ENCODE measurements at places on chromosomes 1 and 21.
A peak's percentile ranks its signal among the peaks of the same experiment; 100 is the strongest.

DNA sequence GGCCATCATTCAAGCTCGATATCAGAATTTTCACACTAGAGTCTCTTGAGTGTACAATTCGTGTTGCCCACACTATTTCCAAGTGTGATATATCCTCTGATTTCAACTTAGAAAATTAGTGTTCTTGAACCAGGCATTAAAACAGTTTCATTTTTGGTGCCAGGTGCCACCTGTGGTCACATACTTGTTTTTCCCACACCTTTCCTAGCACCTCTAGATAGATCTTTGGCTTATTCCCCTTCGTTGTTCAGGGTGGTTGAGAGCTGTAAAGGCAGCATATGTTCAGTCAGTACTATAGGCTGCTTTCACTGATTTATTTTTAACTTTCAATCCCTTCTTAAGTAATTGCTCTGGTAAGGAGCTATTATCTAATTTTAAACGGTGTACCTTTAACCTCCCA, 131.1 kb downstream of the NEK7 start:
- no peak for DNase-seq

DNA sequence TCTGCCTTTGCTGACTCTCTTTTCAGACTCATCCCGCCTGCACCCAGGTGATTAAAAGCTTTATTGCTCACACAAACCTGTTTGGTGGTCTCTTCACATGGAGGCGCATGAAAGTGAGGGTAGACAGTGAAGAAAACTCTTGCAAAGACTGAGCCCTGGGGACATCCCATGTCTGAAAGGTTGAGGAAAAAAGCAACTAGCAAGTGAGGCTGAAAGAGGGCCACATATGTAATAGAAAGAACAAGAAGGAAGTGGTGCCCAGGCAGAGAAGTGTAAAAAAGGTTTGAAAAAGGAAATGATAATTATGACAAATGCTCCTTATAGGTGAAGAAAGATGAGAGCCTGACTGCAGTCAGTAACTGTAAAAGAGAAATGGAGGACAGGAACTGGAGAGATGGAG, 115.9 kb upstream of the NEK7 start:
- DNase-seq, result no peak

DNA sequence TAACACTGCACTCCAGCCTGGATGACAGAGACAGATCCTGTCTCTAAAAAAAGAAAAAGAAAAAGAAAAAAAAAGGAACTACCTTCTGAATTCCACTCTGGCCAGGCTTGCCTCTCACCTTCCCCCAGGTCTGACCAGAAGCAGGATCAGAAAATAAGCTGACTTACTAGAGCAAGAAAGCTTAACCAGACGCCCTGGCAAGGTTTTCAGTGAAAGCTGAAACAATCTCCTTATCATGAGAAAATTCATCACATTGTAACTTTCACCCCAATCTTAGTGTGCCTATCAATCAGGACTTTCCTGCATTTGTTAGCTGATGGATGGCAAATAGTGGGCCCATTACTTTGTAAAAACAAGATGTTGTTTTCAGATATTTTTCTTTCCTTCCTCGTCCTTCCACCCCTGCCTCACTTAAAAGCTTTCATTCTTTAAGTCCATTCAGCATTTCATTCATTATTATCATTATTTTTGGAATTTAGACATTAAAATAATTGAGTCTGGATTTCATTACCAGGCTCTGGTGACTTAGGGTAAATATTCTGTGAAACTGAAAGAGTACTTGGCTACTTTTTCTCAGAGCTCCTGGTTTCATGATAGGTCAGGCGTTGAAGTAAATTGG, 96.5 kb upstream of the CD34 start:
- no peak for DNase-seq

GRCh38 chr1:162663589-162664106, 31.4 kb downstream of the DDR2 start:
- peak; percentile 95 for DNase-seq

- no peak for DNase-seq
These were observed 32.8 kb downstream of the ARID1A start for GRCh38 chr1:26728645-26729044.

- no peak for DNase-seq
These were observed 280.1 kb downstream of the HHAT start for GRCh38 chr1:210608767-210609166.

DNA sequence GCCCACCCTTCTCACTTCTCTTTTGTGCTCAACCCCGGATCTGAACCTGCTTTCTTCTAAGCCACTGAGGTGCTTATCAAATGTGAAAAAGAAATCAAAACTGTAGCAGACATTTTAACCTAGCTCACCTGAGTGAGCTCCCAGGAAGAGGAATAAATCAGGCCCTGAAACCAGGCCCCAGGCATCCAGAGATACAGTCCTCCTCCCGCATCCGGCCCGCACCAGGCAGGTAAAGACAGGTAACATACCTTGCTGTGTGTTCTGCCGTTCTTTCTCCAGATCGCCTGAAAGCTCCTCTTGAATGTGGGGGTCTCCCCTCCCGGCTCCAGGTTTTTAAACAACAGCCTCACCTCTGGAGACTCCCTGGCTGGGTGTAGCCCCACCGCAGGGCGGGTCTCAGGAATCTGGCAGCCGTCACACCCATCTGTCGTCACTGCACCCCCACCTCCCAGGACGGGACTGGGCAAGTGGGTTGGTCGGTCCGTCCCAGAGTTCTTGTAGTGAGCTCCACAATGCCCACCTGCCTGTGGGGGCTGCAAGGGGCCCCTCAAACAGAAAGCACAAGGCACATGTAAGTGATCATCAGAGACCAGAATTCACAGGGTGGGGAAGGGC, at the start of gene LAMB3:
TSS of gene LAMB3 (minus strand) at position 305 of the 615 bp plus-strand sequence. CDS start 1,481 bp downstream, outside the sequence.
- DNase-seq, result no peak

DNA sequence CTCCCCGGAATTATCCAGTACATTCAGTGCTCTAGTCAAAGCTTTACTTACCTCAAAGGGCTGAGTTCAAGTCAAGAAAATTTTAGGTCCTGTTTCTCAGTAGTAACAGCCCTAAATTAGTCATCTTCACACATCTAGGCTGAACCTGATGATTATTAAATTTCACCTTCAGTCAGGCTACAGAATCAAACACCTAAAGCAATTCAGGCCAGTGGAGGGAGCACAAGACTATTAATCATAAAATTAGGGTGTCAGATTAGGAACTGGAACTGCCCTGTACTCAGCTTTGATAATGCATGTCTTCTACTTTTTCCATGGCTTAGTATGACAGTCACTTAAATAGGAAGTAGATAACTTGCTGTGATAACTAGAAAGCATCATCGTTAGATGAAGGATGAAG, 28.4 kb upstream of the BCAS2 start:
- DNase-seq, result no peak

DNA sequence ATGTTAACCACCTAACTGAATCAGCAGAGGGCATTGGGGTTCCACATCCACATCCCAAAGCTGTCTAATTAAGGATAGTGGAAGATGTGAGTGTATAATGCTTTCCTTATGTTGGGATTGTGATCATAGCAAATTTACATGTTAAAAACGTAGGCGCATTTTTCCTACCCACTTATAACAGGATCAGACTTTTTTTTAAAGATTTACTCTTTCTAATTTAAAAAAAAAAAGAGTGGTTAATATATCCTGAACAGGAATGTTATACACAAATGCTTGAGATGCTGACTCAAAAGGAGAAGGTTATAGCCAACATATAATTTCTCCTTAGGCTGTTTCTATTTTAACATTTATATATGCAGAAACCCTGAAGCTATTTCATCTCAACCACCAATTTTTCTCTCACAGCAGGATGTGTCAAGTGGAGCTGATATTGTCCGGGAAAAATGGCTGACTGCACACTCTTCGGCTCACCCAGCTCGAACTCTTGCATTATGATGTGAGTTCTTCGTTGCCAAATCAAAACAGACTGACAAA, 40.3 kb downstream of the RGS5 start:
- peak; percentile 74 for DNase-seq

- peak; percentile 35 for DNase-seq
These were observed 4.5 kb upstream of the INKA2 start for GRCh38 chr1:111743679-111744101.

DNA sequence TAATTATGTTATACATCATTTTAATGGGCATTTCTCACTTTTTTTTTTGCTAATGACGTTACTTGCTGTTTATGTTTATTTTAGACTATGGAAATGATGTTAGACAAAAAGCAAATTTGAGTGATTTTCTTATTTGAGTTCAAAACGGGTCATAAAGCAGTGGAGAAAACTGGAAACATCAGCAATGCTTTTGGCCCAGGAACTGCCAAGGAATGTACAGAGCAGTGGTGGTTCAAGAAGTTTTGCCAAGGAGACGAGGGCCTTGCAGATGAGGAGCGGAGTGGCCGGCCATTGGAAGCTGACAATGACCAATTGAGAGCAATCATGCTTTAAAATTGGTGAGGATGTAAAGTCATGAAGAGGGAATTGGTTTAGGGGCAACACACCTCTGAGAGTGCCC, 32.1 kb upstream of the KCNE2 start:
- DNase-seq, result no peak

DNA sequence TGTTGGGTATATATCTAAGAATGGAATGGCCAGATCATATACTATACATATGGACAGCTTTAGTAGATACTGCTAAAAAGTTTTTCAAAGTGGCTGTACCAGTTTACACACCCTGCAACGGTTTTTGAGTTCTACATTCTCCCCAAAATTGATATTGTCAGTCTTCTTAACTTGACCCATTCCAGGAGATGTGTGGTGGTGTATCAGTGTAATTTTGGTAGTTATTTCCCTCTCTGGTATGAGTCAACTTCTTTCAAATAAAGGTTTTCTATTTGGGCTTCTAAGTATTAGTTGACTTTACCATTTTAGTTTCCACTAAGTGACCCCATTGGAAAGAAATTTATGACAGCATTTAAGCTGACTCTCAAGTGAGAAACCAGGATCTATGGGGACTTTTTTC, 29.2 kb downstream of the INKA2 start:
- no peak for DNase-seq

- no peak for DNase-seq
These were observed 18.7 kb downstream of the OSBPL9 start for GRCh38 chr1:51635615-51636014.

DNA sequence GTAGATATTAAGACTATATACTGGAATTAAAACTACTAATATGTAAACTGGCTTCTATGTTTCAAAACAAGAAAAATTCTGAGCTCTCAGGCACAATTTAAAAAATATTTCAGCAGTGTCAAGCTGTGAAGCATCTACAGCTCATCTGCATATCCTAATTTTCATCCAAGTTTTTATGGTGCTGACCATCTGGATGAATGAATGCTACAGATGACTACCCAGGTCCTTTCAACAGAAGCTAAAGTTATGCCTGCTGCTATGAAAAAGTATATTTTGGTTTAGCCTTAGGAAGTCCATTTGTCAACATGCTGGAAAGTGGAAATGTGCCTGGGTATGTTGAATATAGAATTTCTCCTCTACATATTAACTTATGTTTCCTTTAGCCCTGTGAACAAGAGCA, 206.9 kb downstream of the NEGR1 start:
- DNase-seq, result no peak

DNA sequence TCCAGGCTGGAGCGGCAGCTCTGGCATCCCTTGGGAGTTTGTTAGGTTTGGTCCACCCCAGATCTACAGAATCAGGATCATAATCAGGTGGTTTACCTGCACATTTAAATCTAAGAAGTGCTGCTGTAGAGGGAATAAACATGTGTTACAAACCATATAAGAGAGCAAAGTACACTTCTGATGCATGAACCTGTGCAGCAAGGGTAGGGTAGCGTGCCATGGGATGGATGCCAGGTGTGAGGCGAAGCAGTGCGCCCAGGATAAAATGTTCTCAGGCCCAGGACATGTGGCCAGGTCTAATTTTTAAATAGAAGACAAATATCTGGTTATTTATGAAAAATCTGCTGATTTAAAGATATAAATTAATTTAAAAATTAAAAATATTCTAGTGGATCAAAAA, 308.8 kb upstream of the USP24 start:
- no peak for DNase-seq

DNA sequence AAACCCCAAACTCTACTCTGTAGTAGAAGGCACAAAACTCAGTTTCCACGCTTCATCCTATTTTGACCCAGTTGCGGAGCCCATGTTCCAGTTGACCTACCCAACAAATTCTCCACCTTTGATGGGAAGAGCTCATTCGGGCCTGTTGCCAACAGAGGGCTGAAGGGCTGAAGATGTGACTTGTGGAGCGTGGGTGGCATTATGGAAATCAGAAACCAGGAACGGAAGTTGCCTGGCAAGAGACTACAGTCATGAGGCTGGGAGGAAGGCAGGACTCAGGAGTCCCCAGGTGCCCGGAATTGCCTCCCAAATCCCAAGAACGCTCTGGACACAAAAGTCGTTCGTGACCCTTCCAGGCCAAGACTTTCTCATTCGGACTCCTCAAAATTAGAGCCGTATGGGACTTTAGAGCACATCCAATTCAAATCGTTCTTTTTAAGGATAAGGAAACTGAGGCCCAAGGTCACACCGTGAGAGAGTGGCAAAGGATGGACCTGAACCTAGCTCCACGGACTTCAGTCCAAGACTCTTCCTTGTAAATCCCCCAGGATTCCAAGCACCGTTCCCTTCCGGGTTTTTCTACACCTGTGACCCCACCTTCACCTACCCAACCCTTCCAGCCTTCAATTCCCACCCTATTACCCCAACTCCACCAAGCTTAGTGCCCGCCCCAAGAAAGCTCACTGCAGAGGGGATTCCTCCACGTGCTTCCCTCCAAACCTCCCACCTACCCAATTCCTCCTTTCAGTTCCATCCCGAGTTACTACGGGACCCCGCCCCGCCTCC, 739 bp downstream of the SMG5 start:
- DNase-seq, result no peak

- no peak for DNase-seq
These were observed 7.7 kb downstream of the GALNT2 start for GRCh38 chr1:230074762-230075161.

DNA sequence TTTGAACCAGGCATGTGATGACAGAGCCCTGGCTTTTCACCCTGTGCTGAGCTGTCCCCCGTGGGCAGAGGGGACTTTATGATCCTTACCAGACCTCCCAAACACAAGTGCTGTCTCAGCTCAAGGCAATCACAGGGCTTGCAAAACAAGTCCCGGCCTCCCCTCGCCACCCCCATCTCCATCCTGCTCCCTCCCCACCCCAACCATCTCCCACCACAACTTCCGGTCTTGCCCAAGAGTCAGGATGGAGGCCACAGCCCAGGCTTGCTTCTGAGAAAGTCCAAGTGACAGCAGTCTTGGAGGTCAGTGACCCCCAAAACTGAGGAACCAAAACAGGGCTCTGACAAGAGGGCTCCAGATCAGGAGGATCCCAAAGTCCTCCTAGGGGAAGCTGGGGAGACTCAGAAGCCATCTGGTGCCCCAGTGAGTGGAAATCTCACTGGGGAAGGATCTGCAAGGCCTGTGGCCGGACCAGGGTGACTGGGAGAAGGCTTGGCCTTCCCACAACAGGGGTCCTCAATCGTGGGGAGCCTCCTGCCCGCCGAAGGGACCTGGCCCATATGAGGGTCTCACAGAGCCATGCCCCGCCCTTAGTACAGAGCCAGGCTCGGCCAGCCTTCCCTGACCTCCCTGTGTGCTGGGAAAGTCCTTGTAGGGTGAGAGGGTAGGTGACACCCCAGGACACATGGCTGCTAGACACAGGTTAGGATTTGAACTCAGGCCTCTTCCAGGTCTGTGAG, 4.5 kb upstream of the SDC3 start:
- DNase-seq, result no peak

- DNase-seq, result no peak
These were observed 11.1 kb upstream of the KCNE1 start for GRCh38 chr21:34523019-34523555.
